Temporal lobe (tissue), 4 donors: ENCODE measurements at places on chromosomes 4 and X. TPM values are rescaled to one million over a fixed set of nuclear protein-coding genes. Genes with fewer than 3 reads are reported as not detected.

HS6ST2 gene
- 6.6 TPM for total RNA-seq

TAF7L gene
- total RNA-seq, result under 0.01 TPM

FSTL5 gene
- 79.2 TPM for total RNA-seq

F11 gene
- total RNA-seq, result 0.25 TPM

TMSB15C gene
- total RNA-seq, result 35.7 TPM

AMBN gene
- total RNA-seq, result 0.25 TPM

RFC1 gene
- 35.7 TPM for total RNA-seq

GPC4 gene
- total RNA-seq, result 4.7 TPM

TLR10 gene
- total RNA-seq, result 0.74 TPM

FAM133A gene
- 1.2 TPM for total RNA-seq

NLRP2B gene
- 0.25 TPM for total RNA-seq

STBD1 gene
- total RNA-seq, result 0.74 TPM

RASGEF1B gene
- 26.8 TPM for total RNA-seq

NUP62CL gene
- 0.74 TPM for total RNA-seq

DSPP gene
- under 0.01 TPM for total RNA-seq
